ENCODE measurements at places on chromosomes 12 and 14.
A peak's percentile ranks its signal among the peaks of the same experiment; 100 is the strongest.

DNA sequence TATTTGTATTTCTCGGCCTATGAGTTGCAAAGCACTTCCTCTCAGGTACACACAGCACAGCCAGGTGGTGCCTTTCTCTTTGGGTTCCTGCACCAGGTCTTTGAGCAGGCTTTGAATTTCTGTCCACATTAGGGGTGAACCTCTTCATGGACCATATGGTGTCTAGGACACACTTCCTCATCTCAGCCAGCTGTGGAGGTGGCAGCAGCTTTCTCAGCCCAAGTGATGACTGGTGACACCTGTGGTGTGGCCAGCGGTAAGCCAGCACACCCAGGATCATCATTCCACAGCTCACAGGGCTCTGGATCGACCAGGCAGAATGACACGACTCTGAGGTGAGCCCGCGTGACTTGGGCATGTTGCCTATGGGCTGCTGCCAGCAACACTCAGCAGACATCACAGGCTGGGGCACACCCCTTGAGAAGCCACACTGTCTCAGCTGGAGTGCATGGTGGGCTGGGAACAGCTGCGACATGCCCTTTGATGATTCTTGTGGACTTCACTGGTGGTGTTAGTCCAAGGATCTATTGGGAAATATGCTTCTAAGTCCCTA is 36.8 kb downstream of the SLC5A8 start:
- no peak for DNase-seq

- DNase-seq = peak; percentile 39
These were observed 23.0 kb downstream of the ISCA2 start for GRCh38 chr14:74516451-74517160.

DNA sequence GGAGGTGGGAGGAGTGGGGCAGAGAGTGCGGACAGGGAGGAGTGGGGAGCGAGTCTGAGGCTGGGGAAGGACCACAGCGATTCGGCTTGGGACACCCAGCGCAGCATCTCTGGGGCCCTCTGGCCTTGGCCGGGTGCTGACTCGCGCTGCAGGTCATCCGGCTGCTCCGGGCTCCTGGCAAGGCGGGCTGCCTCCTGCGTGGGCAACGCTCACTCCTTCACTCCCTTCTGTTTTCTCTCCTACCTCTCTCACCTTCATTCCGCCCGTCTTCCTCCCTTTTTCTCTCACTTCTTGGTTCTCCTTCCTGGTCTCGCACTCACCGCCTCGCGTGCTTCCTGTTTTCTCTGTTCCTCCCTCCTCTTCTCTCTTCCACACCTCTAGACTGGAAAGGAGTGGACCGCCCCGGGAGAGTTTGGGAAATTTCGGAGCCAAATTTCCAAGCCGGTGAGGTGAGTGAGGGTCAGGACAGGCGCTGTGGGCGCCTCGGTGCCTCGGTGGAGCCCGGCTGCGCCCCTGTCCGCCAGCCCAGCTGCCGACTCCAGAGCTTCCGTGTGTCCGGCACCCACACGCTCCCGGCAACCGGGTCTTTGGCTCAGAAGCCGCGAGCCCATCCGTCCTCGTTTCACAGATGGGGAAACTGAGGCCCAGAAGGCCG is 86.7 kb downstream of the B4GALNT3 start:
- DNase-seq = no peak

- DNase-seq = no peak
These were observed 72.2 kb downstream of the SLC6A15 start for GRCh38 chr12:84840356-84840755.

DNA sequence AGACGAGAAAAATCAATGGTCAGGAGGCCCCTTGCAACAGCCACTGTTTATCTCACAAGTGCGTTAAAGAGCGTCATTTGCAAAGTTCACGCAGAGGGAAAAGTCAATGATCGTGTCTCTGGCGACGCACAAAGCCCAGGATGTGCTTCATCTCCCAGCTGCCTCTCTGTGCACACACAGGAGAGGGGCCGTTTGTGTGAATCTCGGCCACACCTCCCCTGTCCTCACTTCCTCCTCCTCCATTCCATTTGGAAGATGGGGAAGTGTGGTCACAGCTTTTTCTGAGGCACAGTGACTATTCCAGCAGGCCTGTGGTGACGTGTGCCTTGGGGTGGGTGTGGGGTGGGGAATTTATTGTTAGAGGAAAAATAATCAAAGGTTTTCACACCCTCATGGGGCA is 90.4 kb downstream of the RBM19 start:
- DNase-seq = no peak

DNA sequence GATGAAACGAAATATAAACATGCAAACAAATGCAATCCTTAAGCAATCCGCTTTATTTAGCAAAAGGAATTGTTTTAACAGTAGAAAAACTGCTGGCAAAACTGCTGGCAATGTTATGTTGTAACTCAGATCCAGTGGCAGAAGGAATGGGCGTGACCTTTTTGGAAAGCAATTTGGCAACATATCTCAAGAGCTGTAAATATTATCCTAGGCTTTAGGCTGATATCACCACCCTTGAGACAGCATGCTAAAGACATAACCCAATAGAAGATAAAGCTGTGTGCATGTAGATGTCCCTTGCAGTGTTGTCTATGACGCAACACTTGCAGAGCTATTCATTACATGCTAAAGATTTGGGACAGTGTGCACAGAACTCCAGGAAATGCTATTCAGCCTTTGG is 138.5 kb downstream of the DICER1 start:
- DNase-seq = no peak

- DNase-seq = no peak
These were observed 18.1 kb upstream of the SPPL3 start for GRCh38 chr12:120922279-120922678.

DNA sequence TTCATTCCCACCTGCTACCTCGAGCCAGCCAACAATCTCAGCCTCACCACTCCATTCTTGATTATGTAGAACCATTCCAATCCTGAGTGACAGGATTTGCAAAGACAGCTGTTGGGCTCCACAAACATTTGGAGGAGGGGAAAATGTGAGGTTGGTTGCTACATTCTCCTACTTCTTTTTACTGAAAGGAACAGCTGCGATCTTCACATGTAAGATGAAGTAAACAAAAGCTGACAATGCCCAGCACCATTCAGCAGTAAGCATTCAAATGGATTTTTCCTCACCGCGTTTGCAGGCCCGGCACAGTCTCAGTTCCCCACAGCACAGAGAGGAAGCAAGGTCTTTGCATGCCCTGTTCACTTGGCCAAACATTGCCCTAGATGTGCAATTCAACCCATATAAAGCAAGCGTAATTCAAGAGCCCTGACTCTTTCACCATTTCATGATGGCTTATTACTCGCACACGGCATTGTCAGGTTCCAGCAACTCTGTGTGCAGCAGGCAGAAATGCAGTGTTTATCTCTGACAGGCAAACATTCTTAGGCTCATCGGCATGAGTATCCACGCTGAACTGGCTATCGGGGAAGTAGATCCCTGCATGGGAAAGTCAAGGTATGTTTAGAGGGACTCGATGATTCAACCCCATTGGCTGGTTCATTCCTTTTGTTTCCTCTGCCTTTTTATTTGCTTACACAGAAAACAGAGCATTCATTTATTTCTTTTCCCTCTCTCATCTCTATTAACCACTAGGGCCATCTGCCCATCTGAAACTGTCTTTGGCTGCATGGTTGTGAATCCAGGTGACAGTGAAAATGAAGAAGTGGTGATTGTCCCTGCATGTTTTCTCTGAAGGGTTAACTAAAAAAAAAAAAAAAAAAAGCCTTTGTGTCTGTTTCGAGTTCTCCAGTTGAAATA is 236.1 kb upstream of the PLEKHG7 start:
- DNase-seq = no peak

- peak; percentile 71 for DNase-seq
These were observed 1.7 kb downstream of the PDE3A start for GRCh38 chr12:20370014-20370386.

GRCh38 chr12:83161456-83161855 is 474.8 kb downstream of the TMTC2 start:
- no peak for DNase-seq

- no peak for DNase-seq
These were observed 127.7 kb downstream of the C12orf50 start for GRCh38 chr12:87901457-87901856.

DNA sequence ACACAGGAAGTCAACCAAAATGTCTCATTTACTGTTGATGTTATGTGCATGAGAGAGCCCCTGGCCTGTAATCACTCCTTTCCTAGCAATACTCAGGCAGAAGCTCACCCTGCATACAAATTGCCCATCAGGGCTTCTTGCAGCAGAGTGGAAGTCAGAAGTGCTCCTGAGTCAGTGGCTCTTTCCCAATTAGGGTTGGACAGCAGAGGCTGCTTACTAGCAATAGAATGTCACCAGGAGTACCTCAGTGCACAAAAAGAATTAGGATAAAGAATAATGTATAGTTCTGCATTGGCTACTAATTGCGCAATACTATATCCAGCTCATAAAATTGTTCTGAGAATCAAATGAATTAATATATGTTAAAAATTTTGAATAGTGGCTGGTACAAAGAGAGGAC is 161.1 kb downstream of the SLC35F4 start:
- no peak for DNase-seq

DNA sequence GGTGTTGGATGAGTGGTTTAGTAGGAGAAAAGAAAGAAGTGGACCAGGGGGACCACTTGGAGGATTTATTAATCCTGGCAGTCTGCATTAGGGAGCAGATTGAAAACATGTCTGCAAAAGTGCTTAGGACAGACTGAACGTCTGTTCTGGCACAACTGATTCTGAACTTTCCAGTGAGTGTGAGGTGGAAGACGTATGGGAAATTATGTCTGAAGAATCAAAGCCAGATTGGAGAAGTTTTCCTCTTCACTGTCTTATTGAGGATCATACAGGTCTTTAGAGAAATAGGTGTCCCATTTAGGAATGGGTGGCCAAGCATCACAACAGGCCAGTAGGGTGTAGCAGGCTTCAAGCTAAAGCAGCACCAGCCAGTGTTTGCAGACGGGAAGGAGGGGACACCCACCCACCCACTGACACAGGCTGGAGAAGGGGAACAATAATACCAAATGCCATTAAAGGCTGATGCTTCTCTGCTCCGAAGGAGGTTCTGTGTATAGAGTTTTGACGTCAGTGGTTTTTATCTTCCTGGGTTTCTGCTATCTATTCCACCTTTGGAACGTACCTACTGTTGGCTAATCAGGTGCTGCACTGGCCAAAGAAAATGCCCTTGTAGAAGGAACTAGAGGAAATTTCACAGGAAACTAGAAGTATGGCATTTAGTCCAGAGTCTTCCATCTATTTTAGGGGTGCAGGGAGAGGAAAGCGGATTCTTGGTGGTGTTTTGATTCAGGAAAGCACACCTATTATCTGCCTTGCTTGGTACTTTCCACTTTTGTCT is 1.8 kb downstream of the SRRM4 start:
- no peak for DNase-seq

- DNase-seq = no peak
These were observed 2.3 kb downstream of the WNT10B start for GRCh38 chr12:48969160-48969771.

DNA sequence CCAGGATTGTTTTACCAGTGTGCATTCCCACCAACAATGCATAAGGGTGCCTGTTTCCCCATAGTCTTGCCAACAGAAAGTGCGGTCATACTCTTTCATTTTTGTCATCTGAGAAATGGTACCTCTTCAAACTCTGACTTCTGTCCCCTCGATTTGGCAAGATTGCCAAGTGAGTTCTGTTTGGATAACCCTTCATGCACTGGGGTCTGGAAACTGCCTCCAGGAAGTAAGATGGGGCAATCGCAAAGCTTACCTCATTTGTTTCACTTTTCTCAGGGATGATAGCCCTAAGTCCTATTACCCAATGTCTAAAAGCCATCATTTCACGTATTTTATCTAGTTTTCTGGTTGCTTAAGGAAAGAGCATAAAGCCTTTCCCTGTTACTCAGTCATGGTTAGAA is 28.6 kb upstream of the NR1H4 start:
- DNase-seq = no peak

Data from right cardiac atrium (tissue), 5 donors.